ENCODE measurements at places on chromosomes 11 and 22.

GRCh38 chr22:48209473-48210197, 1447.2 kb downstream of the TBC1D22A start:
- no peak for DNase-seq

DNA sequence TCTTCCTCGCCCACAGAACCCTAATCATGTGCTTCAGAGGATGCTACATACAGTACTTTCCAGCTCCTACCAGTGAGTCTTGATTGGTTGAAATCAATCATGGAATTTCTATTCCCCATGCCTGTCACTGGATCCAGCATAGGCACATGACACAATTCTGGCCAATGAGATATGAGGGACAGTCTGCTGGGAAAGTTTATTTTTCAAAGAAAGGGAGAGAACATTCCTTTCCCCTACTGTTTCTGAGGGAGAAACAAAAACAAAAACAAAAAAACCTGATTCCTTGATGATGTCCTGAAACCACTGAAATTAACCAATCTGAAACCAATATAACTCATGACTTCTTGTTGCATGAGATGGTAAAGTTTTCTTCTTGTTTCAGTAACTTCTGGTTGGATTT, 3.3 kb upstream of the RCN1 start:
- no peak for DNase-seq

DNA sequence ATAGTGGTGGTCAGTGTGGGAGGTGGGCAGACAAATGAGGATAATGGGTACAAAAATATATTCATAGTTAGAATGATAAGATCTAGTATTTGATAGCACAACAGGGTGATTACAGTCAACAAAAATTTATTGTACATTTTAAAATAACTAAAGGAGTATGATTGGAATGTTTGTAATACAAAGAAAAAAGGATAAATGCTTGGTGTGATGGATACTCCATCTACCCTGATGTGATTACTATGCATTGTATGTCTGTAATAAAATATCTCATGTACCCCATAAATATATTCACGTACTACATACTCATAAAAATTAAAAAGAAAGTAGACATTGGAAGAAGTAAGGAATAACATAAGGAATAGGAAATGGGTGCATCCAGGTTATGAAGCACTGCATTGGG, 15.4 kb downstream of the RRP8 start:
- DNase-seq, result no peak

- DNase-seq, result no peak
These were observed 381.4 kb downstream of the BRD1 start for GRCh38 chr22:49446145-49446758.

GRCh38 chr11:119318240-119319135, 1.6 kb upstream of the MCAM start:
- DNase-seq, result no peak

- DNase-seq, result no peak
These were observed 16.5 kb upstream of the PAX6 start for GRCh38 chr11:31827455-31828206.

Data from activated CD4-positive, alpha-beta T cell treated with anti-CD3 and anti-CD28 coated beads for 24 hours (primary cell).